ENCODE measurements at places on chromosomes 7 and 10.

DNA sequence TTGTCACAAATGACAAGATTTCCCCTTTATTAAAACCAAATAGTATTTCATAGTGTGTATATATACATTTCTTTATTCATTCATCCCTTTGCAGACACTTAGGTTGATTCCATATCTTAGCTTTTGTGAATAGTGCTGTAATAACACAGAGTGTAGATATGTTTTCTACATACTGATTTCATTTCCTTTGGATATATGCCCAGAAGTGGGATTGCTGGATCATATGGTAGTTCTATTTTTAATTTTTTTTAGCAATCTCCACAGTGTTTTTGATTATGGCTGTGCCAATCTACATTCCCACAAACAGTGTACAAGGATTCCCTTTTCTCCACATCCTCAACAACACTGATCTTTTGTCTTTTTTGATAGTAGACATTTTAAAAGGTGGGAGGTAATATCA is 46.4 kb downstream of the CSTF2T start:
- no peak for DNase-seq

- no peak for DNase-seq
These were observed 7.9 kb downstream of the COBL start for GRCh38 chr7:51308696-51309095.

DNA sequence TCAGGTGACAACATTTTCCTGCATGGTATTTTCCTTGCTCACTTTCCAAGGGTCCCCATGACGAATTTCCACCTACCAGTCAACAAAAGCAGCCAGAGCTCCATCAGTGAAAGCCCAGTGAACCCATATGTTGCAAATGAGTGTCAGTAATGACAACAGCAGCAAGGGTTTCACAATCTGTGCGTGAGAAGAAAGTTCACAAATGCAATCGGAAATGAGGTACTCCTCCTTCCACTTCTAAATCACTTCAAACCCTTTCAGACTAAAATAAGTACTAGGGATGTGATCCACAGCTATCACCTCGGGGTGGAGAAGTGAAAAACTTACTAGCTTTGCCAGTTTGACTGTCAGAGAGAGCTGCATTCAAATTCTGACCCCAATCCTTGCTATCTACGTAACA is 55.6 kb upstream of the BET1 start:
- DNase-seq = no peak

GRCh38 chr7:122457969-122458368 is 153.4 kb upstream of the FEZF1 start:
- DNase-seq = no peak

GRCh38 chr7:117324960-117325359 is 2.1 kb upstream of the WNT2 start:
- no peak for DNase-seq

DNA sequence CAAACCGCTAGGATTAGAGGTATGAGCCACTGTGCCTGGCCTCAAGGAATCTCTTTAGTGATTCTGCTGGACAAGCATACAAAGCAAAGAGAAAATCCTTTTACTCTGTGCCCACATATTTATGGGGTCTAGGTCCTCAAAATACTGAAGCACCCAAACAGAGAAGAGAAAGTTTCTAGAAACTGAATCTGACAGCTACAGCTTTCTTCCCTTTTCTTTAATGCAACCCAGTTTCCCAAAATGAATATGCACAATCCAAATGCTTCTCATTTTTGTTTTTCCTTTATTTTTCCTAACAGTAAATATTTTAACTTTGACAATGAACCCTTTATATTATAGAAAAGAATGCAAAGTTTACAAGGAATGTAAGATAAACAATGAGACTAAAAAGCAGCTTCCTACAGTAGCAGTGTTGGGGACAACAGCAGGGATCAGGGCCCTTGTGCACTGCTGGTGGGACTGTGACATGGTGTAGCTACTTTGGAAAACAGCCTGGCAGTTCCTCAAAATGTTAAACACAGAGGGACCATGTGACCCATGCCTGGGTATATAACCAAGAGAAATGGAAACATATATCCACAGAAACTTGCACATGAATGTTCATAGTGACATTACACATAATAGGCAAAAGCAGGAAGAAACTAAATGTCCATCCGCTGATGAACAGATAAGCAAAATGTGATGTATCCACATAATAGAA is 325.2 kb downstream of the PRPF18 start:
- no peak for DNase-seq

GRCh38 chr10:10796061-10796773 is 221.5 kb upstream of the CELF2 start:
- no peak for DNase-seq

DNA sequence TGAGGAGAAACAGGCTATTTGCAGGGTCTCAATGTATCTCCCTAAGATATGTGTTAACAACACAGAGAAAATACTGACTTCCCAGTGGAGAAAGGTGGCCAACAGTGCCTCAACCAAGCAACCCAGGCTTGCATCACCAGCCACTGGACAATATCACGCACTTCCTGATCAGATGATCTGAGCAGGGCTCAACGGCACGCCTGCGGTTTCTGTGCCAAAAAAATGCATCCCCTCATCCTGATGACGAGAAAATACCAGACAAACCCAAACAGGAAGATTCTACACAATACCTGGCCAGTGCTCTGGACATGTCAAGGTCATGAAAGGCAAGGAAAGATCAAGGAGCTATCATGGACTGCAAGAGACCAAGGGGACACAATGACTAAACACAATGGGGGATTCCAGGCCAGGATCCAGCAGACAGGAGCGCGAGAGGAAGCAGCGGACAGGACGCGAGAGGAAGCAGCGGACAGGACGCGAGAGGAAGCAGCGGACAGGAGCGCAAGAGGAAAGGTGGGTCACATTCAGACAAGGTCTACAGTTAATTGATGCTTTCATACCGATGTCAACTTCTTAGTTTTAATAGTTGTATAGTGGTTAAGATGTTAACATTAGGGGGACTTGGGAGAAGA is 51.1 kb downstream of the GNA12 start:
- no peak for DNase-seq

DNA sequence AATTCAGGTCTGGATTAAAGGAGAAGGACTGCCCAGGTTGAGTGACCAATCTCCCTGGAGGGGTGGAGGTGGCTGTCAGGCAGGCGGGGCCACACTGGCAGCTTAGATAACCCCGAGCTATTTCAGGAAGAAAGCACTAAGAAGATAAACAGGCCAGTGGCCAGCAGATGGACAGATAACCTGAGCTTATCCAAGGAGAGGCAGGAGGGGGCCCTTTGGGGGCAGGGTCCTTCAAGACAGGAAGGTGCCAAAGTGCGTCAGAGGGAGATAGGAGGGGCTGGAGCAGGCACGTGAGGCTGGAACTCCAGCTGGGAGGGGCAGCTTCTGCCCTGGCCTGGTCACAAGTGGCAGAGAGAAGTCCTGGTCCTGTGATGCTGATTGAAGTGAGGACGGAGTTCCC is 29.8 kb upstream of the PODXL start:
- DNase-seq = no peak

DNA sequence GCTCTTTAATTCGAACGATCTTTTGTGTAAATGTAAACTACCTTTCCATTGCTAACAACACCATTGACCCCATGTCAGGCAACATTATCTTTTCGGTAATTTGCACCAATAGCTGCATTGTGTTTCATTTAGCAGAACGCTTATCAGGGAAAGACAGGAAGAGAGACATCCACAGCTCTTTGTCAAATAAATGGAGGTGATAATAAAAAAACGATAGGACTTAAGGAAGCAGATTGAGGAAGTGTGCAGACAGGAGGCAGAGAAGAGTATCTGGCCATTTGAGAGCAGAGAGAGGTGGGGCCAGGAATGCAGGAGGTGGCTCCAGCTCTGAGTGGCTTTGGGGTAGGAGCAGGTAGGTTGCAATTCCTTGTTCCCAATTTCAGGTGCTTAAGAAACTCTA is 37.5 kb upstream of the ADARB2 start:
- DNase-seq = no peak

DNA sequence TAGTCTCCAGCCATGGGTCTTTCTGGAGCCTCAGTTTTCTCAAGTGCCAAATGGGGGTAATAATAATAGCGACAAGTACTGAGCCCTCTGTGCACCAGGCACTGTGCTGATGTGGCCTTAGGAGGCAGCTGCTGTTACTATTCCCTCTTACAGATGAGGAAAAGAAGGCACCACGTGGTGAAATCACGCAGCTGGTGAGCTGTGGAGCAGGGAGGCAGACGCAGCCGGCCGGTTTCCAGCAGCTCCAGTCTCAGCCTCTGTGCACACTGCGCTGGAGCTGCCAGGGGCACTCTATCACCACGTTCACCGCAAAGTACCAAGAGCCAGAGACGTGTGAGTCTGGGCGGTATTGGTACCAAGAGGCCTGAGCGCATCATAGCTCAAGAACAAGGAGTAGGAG is 9.6 kb downstream of the PYROXD2 start:
- no peak for DNase-seq

GRCh38 chr7:107467972-107468371 is 1.9 kb upstream of the GPR22 start:
- DNase-seq = no peak

DNA sequence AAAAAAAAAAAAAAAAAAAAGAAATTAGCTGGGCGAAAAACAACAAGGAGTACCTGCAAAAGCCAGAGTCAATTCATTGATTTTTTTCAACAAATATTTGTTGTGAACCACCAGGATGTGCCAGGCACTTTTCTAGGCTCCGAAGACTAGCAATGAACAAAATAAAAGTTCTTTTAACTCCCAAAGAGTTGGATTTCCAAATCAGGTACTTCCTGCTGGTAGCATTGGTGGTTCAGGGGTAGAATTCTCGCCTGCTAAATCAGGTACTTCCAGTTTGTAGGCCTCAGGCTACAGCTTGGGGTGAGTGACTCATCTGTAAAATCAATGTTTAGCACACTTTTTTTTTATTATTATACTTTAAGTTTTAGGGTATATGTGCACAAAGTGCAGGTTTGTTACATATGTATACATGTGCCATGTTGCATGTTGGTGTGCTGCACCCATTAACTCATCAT is 10.9 kb downstream of the PPA1 start:
- DNase-seq = peak; percentile 19

DNA sequence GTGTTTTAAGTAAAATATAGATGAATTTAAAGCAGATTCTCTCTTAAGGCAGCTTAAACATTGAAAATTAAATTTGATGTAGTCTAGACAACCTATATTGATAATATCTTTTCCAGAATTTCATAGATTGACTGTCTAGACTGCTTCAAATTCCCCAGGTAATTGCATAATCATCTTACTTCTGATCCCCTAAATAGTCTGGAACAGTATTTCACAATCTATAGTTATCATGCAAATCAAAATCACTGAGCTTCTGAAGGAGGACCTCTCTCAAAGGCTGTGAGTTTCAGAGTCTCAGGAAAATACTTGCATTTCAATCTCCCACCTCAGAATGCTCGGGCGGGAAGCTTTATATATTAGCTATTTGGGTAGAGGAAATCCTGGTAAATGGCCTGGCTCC is 87.3 kb downstream of the SEMA3A start:
- no peak for DNase-seq

All from AML-193 (cell line).